Activated CD4-positive, alpha-beta memory T cell treated with anti-CD3 and anti-CD28 coated beads for 36 hours (primary cell): ENCODE measurements at places on chromosomes 11 and 22. TPM values are rescaled to one million over a fixed set of nuclear protein-coding genes. Genes with fewer than 3 reads are reported as not detected.

The MS4A7 gene
- total RNA-seq, result not detected

- peak; percentile 62 for DNase-seq
Measured at GRCh38 chr22:23263651-23264555, 83.6 kb downstream of the BCR start.

- DNase-seq, result no peak
Measured at GRCh38 chr11:117126223-117126965, 17.7 kb upstream of the PAFAH1B2 start.

DNA sequence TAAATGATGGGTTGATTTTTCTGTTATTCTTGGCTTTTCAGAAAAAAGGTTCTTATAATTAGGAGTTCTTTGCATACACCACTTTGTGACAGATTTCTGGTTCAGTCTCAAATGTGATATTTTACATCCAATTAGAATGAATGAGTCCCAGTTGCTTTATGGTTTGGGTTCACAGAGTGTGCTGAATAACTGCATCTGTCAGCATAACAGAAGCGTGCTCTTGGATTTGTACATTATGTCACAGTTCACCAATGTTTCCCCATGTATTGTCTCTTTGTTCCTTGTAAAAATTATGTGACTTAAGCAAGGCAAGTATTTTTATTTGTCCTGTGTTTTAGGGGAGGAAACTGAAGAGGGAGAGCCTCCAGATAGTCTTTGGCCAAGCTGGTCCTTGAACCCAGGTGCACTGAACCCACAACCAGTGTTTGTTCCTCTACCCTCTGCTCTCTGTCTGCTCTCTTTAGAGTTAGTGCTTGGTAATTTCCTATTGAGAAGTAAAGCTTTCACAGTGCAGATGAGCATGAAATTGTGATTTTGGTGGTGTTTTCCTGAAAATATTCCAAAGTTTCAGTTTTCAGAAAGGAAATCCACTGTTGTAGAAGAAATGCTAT lies 107.5 kb downstream of the TBC1D22A start:
- no peak for DNase-seq

GRCh38 chr11:45457649-45458048 lies 171.5 kb upstream of the SYT13 start:
- DNase-seq, result no peak

DNA sequence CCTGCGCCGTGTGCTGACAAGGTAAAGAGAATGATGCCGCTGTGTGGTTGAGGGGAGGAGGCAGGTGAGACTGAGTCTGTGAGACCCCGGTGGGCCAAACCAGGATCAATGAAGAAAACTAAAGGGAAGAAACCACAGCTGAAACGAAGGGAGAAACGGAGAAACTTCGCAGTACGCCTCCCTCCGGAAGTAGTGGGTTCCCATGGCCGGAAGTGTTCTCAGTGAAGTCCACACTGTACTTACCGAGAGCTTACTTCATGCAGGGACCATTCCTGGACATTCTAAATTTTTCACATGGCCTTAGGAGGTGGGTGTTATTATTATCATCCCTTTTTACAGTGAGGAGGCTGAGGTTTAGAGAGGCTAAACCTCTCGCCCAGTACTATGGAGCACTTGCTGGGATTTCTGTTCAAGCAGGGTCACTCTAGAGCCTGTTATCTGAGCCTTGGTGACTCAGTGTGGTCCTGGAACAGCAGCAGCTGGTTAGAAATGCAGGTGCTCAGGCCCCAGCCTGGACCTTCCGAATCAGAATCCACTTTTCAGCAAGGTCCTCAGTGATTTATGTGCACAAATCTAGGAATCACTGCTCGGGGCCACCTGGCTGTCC lies 17.9 kb downstream of the CD5 start:
- no peak for DNase-seq

The E2F8 gene
- total RNA-seq, result 16.5 TPM

- DNase-seq, result no peak
Measured at GRCh38 chr11:70906101-70906500, 346.3 kb downstream of the SHANK2 start.

DNA sequence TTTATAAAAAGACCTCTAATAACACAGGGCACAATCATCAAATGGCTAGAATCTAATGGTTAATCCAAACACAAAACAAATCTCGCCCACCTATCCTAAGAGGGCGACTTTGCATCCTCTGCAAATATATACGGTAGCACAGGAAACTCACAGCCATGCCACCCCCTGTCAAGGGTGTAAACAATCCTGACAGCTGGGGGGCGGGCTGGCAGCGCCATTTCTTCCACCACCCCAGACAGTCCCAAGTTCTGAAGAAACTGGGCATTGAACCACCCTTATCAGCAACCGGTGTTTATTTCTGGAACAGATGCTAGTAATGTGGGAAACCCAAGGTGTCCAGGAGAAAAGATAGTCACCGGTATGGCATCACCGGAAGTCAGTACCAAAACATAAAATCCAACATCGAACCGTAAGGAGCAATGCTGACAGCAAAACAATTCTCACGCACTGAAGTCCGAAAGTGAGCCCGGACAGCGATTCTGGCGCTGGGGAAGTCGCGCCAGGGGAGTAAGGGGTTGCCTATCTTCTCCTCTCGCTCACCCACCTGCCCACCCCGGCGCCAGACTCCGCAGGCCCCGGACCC lies 825 bp downstream of the FBXO3 start:
- peak; percentile 54 for DNase-seq

The MMP11 gene
- 0.70 TPM for total RNA-seq

- no peak for DNase-seq
Measured at GRCh38 chr11:15027011-15027410, 46.4 kb upstream of the CALCB start.

GRCh38 chr11:101448881-101449442 lies 134.8 kb downstream of the TRPC6 start:
- DNase-seq, result no peak

The NCAM1 gene
- total RNA-seq, result not detected

The C11orf86 gene
- not detected for total RNA-seq

DNA sequence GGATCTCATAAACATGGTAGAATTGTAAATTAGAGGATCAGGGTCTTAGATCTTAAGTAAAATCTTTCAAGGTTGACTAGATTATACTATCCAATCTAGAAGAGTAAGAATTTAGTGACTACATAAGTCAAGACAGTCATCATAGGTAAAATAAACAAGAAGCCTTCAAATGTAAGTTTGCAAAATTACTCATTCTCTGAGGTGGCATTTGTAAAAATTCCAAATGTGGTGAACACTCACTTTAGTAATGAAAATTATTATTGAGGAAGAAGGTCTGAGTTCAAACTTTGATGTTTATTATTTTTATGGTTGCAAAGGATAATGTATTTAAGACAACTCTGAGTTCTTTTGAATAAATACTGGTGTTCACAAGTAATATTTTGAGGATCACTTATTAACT lies 4.6 kb downstream of the HYLS1 start:
- no peak for DNase-seq

GRCh38 chr22:37032535-37033460 lies 13.3 kb downstream of the MPST start:
- no peak for DNase-seq

The CNIH2 gene
- total RNA-seq, result 0.39 TPM

DNA sequence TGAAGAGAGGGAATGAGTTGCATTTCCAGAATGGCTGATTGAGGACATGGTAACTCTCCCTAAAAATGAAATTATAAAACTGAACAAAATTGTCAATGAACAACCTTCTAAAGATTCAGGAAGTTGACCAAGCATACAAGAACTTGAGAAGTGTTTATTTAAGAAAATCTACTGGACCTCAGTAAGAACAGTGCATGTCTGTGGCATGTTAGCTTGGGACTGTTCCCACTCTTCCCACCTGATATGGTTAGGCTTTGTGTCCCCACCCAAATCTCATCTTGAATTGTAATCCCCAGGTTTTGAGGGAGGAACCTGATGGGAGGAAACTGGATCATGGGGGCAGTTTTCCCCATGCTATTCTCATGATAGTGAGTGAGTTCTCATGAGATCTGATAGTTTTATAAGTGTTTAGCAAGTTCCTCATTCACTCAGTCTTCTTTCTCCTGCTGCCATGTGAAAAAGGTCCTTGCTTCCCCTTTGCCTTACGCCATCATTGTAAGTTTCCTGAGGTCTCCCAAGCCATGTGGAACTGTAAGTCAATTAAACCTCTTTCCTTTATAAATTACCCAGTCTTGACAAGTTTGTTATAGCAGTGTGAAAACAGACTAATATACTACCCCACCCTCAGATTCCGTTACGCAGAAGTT lies 15.4 kb downstream of the MS4A13 start:
- DNase-seq, result no peak
